ENCODE measurements at places on chromosomes 11 and 22. TPM values are rescaled to one million over a fixed set of nuclear protein-coding genes. Genes with fewer than 3 reads are reported as not detected.

DNA sequence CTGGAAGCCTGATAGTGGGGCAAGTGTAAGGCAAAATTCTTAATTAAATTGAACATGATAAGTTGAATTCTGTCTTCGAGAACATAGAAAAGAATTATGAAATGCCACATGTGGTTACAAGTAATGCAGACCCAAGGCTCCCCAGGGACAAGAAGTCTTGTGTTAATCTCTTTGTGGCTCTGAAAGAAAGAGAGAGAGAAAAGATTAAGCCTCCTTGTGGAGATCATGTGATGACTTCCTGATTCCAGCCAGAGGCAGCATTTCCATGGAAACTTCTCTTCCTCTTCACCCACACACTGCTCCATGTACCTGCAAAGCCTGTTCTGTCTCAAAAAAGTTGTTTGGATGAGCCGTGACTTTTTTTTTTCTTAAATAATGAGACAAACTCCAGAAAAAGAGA lies 1.9 kb upstream of the TYR start:
- DNase-seq: no peak

GRCh38 chr11:112771851-112772250 lies 189.4 kb upstream of the NCAM1 start:
- DNase-seq: no peak

GRCh38 chr11:112364962-112365481 lies 104.4 kb upstream of the PLET1 start:
- no peak for DNase-seq

- no peak for DNase-seq
Measured at GRCh38 chr11:47149782-47150181, 26.9 kb downstream of the ARFGAP2 start.

DNA sequence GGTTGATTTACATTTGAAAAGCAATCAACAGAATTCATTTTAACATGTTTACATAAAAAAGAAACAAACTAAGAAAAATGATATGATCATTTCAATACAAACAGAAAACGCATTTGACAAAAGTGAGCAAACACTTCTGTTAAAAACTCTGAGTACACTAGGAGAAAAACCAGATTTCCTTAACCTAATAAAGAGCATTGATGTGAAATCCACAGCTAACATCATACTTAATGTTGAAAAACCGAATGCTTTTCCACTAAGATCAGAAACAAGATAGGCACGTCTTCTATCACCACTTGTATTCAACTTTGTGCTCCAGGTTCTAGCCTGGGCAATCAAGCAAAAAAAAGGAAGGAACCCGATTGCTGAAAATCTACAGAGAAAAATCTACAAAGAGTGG lies 227.6 kb downstream of the SBF2 start:
- DNase-seq: no peak

GRCh38 chr11:47626234-47626633 lies 16.1 kb downstream of the MTCH2 start:
- DNase-seq: no peak

- no peak for DNase-seq
Measured at GRCh38 chr22:37065180-37065579, 13.6 kb downstream of the KCTD17 start.

DNA sequence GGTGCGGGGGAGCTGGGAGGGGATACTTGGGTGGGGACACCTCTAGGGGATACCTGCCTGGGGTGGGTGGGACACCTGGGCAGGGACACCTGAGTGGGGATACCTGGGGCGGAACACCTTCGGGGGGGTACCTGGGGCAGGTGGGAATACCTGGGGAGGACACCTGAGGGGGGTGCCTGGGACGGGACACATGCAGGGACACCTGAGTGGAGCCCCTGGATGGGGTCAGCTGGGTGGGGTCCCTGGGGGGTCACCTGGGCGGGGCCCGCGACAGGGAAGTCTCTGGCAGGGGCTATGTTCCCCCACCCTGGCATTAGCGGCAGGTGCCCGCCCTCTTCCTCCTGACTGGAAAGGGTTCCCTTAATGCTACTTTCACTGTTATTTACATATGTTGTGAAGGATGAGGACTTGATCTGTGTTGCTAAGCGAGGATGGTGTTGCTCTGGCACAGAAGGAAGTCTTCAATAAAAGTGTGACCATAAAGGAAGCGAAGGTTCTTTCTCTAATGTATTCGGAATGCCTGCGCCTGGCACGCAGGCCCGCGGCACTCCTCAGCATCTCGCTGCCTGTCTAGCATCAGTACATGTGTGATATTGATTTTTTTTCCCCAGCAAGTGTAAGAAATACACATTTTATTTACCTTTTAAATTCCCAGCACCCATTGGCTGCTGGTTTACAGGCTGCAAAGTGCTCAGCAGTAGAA lies 801.7 kb downstream of the BRD1 start:
- DNase-seq: no peak

RGL4 gene
- not detected for total RNA-seq

PRODH gene
- total RNA-seq: 34.3 TPM

PKDREJ gene
- not detected for total RNA-seq

Measured in H7 (cell line).